Mucosa of gallbladder (tissue), 1 donor: ENCODE measurements at places on chromosomes 2 and 18.

GRCh38 chr18:78085241-78086185 is 835.9 kb downstream of the GALR1 start:
- no peak for DNase-seq

DNA sequence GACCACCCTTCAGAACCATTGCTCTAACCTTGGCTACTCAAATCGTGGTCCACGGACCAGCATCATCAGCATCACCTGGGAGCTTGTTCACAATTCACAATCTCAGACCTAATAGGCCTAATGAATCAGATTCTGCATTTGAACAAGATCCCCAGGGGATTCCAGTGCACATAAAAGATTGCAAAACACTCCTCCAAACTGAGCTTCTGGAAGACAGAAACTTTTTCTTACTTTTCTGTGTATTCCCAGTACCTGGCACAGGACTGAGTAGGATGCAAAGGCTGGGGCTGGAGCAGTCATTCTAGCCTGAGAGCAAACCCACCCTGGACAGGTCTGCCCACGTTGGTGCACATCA is 115.1 kb upstream of the COPS8 start:
- no peak for DNase-seq

DNA sequence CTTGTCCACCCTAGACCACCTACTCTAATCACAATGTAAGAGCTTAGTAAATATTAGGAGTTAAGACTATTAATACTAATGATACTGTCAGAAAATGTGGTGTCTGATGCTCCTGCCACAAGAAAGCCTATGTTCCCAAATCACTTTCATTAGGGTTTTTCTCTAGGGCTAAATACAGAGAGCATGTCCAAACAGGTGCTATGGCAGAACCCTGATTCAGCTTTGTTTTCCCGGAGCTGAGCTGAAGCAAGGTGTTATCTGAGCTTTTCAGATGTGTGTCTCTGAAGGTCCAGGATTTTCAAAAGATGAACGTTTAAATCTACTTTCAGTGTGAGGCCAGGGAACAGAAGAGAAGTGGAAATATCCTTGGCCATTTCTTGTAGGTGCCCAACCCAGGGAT is 40.6 kb downstream of the CPO start:
- no peak for DNase-seq

DNA sequence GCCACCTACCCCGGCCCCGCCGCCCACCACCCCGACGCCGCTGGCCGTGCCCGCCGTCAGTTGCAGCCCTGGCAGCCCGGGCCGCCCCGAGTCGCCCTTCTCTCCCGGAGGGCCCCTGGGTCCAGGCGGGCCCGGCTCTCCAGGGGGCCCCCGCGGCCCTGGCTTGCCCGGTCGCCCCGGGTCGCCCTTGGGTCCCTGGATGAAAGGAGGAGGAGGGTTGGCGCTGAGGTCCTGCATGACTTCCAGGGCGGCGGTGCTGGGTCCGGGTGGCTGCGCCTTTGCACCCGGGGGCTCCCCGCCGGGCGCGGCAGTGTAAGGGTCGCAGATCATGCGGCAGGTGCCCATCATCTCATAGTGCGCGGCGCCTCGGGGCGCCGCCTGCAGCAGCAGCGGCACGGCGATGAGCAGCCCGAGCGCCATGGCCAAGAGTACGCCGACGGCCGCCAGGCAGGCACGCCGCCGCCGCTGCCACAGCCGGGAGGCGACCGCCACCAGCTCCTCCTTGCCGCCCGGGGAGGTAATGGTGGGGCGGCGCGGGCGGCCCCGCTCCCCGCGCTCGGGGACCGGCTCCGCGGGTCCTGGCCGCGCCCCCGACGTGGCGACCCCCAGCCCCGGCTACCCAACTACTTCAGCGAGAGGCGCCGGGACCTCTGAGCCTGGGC is 570 bp downstream of the C1QL2 start:
- DNase-seq, result no peak

GRCh38 chr2:64434039-64434657 is 19.8 kb upstream of the LGALSL start:
- DNase-seq, result no peak

GRCh38 chr2:152336854-152337510 is 2.0 kb downstream of the FMNL2 start:
- DNase-seq, result peak; percentile 25
